Keratinocyte (primary cell): ENCODE measurements at places on chromosomes 3 and 15. TPM values are rescaled to one million over a fixed set of nuclear protein-coding genes. Genes with fewer than 3 reads are reported as not detected.

DNA sequence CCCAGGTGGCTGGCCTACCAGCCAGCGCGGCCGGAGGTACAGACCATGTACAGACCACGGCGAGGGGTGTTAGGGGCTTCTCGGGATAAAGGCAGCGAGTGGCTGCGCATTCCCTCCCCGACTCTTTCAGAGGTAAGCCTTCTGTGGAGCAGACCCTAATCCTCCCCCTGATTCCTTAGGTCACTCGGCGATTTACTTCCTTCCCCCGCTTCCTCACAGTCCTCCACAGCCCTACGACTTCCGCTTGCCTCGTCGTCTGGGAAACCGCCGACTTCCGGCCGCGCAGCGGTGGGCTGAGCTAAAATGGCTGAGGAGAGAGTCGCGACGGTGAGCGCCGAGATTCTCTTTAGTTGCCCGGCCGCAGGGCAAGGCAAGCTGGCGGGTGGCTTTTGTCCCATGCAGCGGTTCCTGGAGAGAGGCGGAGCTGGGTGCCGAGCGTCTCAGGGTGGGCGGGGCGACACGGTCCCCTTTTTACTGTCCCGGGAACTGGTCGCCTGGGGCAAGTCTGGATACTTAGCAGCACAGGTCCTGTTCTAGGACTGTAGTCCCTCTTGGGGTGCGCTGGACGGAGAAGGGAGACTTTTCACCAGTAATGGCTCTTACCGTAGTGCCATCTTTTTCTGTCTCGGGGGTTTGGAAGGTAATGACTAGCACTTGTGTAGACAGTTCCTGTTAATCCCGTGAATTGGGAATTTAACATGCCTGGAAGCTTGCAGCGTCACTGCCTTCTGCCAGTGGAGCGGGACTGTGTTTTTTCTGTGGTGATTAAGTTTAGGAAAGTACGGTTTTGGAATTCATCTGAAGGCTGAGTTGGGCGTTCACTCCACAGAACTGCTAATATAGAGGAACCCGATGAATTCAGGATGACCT lies at the start of the genes BBS4 and HIGD2B:
TSS of gene BBS4 (plus strand) at position 283 of the 870 bp plus-strand sequence. CDS start at position 304, 21 bp downstream.
TSS of gene HIGD2B (minus strand) at position 258 of the 870 bp plus-strand sequence. CDS start 9,808 bp downstream, outside the sequence.
- peak; percentile 46 for DNase-seq

DNA sequence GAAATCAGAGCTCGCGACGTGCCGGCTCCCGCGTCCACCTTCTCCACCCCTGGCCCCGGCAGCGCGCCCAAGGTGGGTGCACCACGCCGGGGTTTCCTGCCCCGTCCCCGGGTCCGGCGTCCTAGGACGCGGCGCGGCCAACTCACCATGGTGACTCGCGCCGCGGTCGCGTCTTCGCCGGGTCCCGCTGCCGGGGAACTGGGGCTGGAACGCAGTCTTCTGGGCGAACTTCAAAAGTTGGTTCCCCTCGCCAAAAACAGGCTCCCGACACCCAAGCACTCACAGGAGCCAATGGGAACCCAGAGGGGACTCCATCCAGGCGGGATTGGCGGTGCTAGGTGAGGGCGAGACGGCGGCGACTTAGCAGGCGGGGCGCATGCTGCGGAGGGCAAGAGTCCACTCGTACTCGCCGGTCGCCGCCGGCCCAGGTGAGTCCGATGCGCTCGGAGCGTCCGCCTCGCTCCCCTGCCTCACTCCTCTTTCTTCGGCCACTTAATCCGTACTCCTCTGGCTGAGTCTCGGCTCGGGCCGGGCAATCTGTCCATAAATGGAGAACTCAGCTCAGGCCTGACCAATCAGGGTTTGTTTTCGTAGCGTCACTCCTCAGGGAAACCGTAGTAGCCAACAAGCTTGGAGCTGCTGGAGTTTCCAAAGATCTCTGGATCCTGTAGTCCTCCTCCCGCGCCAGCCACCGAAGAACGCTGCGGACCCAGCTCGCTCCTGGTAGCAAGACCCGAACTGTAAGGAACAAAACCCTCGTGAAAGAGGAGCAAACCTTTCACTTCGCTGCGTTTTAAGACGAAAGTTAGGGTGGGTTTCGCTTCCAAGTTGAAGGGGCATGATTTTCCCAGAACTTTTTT lies at the start of gene MYO1E:
TSS of gene MYO1E (minus strand) at position 520 of the 860 bp plus-strand sequence. CDS start at position 149, 371 bp downstream.
- no peak for DNase-seq

GRCh38 chr15:49415638-49416037 lies 7.4 kb upstream of the FGF7 start:
- DNase-seq = no peak

CYP1A2 gene
- 0.04 to 0.09 TPM in 2 of 3 replicates, not detected in the other for polyA plus RNA-seq

CCK gene
- polyA plus RNA-seq = 5.7 to 8.2 TPM (median 7.2 TPM) in 3 replicates
